Bone marrow (tissue), 2 donors: ENCODE measurements at places on chromosomes 5 and 9.

- DNase-seq, result no peak
These were observed 846 bp downstream of the MGAT1 start for GRCh38 chr5:180801596-180802324.

GRCh38 chr9:120477534-120478001, 102.4 kb downstream of the CDK5RAP2 start:
- DNase-seq, result no peak

- DNase-seq, result no peak
These were observed 480.9 kb downstream of the MTRR start for GRCh38 chr5:8349855-8350254.

DNA sequence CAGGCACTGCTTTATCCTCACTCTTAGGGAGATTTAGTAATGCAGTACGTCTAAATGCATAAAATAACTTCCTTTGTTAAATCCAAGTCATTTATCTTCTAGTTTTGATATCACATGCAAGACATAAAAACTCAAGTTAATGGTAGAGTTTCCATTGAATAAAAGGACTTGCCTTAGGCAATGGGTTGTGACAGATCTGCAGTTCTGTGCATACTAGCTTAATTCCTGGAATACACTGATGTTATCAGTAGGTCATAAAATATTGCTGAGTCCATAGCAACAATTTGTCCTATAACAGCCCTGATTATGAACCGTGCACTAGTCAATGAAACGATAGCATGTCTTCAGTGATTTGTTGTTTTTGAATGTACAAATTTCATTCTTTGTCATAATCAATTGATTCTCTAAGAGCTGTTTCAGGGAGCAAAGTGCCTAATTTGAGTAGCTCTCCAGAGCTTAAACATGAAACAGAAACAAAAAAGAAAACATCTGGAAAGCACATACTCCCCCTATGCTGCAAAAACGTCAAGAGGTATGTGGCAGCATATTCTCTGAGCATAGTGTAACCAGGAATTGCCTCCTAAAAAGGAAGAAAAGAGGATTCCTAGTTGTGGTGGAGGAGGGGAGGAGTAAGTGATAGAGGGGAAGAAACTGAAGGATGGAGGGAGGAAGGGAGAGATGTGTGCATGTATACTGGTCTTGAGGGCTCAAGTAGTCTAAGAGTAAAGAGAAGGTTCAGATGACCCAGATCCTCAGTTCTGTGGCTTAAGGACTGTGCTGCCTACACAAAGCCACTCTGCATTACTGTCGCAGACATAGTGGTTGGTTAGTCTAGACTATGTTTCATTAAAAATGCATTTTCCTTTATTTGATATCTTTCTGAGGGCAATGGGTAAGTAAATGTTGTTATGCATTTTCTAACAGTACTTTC, 589.2 kb downstream of the PRR16 start:
- no peak for DNase-seq

- DNase-seq, result no peak
These were observed 77.5 kb upstream of the IFNE start for GRCh38 chr9:21559402-21560280.

- no peak for DNase-seq
These were observed 85.2 kb downstream of the BASP1 start for GRCh38 chr5:17302604-17303003.

DNA sequence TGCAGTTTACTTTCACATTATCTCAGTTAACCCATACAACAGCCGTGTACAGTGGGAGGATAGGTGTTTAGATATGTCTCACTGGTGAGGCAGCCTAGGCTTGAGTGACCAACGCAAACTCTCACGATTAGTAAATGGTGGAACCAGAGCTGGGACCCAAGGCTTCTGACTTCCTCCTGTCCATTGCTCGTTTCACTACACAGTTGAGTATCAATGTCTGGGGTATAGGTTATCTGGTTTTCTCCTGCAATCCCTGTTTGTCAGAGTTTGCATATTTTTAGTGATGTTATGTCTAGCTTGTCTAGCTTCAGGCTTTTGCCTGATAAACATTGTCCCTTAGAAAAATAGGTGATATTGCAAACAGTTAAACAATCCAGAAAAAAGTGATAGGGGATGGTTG, 62.6 kb downstream of the NUP214 start:
- DNase-seq, result no peak

GRCh38 chr5:171715551-171715950, 70.1 kb upstream of the SMIM23 start:
- no peak for DNase-seq

- no peak for DNase-seq
These were observed 117.8 kb downstream of the PTTG1 start for GRCh38 chr5:160539431-160539830.

DNA sequence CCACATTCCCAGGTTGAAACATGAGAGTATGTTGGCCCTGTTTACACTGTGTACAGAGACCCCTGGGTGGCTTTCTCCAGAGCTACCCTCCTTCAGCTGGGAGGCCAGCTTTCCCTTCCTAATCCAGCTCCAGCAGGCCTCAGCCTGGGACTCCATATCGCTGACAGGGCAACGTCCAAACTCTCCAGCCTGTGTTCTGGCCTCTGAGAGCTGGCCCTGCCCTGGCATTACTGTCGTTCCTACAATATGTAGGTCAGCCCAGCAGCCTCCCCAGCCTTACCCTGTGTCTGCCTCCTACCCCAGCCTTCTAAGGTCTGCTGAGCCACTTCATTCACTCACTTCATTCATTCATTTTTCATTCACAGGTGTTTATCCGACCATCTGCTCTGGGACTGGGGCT, 8.3 kb upstream of the EEIG1 start:
- DNase-seq, result no peak

- no peak for DNase-seq
These were observed 51.0 kb downstream of the TMEM252 start for GRCh38 chr9:68489646-68490045.

GRCh38 chr9:123820139-123820538, 109.8 kb downstream of the DENND1A start:
- no peak for DNase-seq

DNA sequence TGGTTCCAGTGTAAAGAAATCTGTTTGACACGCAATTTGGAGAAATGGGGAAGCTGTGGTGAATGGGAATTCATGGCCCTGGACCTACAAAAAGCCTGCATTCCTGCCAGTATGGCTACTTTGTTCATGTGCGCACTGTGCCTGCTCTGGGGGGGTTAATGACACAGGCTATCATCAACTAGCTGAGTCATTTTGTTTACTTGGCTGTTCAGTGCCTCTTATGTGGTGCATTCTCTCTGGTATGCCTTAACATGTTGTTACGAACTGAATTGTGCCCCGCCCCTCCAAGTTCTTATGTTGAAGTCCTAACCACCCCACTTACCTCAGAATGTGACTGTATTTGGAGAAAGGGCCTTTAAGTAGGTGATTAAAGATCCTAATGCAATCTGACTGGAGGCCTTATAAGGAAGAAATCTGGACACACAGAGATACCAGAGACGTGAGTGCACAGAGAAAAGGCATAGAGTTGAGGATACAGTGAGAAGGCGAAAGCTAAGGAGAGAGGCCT, 20.4 kb upstream of the UBAP1 start:
- no peak for DNase-seq

DNA sequence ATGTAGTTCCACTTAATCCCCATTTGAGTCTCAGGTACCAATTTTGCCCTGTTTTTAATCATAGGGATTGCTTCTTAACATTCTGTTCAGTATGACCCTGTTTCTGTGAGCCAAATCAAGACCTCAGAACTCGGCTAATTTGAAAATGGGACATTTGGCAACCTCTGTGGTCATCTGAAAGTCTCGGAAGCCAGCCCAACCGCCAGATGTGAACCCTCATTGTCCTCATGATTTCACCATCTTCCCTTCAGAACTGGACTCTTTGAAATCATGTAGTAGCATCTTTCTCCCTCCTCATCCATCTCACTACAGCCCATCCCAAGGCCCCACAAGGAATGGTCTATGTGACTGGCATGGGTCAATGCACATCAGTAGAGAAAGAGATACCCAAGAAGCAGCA, 88.9 kb downstream of the S1PR3 start:
- DNase-seq, result no peak

- DNase-seq, result no peak
These were observed 1.4 kb downstream of the NDUFA8 start for GRCh38 chr9:122158202-122158601.

GRCh38 chr9:132669319-132669697, 475 bp downstream of the DDX31 start:
- DNase-seq, result no peak

DNA sequence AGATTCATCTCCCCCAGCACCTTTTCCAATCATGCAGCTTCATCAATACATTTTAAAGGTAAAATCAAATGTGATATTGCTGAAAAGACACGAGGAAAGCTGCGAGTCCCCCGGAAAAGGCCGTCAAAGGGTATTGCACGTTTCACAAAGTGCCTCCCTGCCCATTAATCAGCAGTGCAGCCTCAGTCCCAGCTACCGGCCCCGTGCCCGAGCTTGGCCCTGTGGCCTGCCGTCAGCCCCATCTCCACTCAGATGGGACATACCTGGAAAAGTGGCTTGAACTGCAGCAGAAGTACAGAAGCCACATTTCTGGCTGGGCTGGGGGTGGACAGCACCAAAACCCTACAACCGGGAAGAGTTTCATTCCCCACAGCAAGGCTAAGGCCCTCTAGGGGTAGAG, 39.9 kb upstream of the EQTN start:
- no peak for DNase-seq

- no peak for DNase-seq
These were observed 15.1 kb downstream of the ZFAND5 start for GRCh38 chr9:72349911-72350310.

- DNase-seq, result no peak
These were observed 55.6 kb upstream of the COL5A1 start for GRCh38 chr9:134585746-134586706.

DNA sequence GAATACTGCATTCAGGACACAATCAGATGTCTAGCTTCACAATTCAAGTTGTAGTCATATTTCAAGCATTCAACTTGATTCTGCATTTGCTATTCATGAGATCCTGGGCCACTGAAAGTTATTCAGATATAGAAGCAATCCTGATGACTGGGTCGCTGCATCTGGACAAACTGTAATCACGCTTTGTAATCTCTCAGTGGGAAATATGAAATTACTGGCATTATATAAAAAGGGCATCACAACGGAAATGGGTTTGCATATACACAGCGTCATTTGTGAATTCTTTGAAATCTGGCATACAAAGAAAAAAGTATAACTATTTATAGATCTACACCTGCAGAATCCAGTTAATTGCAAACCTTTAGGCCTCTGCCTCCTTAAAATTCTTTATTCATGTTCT, 102.2 kb downstream of the PARP8 start:
- no peak for DNase-seq

- no peak for DNase-seq
These were observed 577 bp downstream of the TUT7 start for GRCh38 chr9:86353655-86354010.

DNA sequence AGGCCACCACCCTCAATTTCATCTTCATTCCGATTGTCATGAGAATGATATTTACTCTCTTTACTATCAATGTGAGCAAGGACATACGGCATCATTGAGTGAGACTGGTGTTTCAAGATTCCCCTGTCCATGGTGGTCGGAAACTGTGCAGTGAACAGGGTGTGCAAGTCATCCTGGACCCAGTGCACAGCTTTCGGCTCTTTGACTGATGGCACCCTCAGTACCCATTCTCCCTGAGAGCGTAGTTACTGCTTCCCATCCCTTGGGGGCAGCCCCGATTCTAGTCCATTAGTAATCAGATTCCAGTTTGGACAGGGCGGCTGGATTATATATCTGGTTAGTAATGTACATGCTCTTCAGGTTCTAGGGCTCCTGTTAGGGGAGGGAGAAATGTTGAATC, 61.7 kb upstream of the SUB1 start:
- no peak for DNase-seq

DNA sequence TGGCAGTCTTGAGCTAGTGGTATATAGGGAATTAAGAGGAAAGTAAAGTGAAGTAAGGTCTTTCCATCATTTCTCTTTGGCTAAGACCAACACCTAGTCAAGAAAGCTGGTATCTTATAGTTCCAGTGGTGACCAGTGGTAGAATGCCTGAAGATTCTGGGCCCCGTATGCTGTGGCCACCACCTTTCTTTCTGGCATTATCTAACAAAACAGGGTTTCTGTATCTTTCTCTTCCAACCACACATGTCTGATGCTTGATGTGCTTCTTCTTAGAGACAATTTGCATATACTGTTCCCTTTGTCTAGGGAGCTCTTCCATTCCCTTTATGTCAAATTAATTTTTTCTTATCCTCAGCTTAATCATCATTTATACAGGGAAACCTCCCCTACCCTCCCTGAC, 109.9 kb upstream of the SSBP2 start:
- no peak for DNase-seq

- no peak for DNase-seq
These were observed 142.2 kb upstream of the ZNF366 start for GRCh38 chr5:72649449-72649848.

DNA sequence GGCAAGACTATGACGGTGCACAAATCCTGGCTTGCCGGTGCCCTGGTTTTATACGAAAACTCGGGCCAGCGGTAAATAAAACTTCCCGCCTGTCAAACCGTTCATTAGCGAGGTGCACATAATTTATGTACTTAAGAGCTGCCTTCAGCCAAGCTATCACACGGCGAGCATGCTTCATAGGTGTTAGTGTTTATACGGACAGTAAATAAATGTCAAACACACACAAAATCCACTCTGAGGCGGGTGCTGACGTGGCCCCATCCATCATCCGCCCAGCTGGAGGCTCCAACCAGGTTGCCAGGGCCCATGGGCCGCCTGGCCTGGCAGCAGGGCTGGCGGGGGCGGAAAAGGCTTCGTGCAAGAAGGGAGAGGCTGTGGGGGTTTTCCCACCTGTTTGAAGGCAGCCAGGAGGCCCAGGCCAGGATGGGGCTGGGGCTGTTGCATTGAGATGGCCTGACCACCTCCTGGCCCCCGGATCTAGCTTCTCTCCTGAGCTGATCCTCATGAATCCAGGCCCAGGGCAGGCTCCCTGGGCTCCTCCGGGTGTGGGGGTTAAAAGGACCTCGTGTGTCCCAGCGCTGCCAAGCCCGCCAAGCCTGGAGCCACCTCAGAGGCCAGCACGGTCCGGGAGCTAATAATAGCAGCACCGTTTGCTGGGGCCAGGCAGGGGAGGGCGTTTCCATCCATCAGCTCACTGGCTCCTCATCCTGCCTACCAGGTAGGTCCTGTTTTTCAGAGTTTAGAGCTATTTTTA, 43.2 kb downstream of the BARX1 start:
- no peak for DNase-seq

- no peak for DNase-seq
These were observed 43.4 kb downstream of the DUSP1 start for GRCh38 chr5:172727551-172727950.

DNA sequence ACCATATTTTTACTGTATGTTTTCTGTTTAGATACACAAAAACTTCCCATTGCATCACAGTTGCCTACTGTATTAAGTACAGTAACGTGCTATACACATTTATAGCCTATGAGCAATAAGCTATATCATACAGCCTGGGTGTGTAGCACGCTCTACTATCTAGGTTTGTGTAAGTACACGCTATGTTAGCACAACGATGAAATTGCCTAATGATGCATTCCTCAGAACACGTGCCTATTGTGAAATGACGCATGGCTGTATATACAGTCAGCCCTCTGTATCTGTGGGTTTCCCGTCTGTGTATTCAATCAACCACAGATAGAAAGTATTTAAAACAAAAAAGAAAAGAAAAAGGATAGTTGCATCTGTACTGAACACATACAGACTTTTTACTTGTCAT, 64.2 kb downstream of the SGCD start:
- no peak for DNase-seq
